ENCODE measurements at places on chromosomes 3 and 15.
A peak's percentile ranks its signal among the peaks of the same experiment; 100 is the strongest.

- DNase-seq: no peak
These were observed 15.9 kb downstream of the RFX7 start for GRCh38 chr15:56227780-56228179.

GRCh38 chr15:42704492-42704926 lies 32.4 kb downstream of the CDAN1 start:
- peak; percentile 36 for DNase-seq

DNA sequence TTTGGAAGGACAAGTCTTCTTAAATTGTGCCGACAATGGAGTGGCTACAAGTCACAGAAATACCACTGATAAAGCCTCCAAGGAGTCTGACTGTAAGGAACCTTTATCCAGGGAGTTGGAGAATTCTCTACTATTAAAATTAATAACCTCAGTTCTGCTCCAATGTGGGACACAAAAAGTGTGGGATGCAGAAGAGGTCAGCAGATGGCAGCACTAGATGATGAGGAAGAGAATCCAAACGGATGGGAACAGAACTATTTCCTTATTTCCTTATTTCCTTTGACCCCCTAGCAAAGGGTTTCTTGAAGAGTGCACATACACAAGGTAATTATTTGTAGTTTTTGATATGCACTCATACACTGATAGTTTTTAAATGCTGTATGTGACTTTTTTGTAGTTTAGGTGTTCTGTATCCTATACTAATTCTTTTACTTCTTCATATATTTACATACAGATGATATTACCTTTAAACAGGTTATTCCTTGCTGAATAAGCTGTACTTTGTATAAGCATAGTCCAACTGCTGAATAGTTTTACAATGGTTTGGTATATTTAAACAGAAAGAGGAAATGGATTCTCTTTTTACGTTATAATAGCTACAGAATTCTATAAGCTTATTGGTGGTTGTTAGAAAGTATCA lies 25.6 kb upstream of the NLGN1 start:
- DNase-seq: no peak

GRCh38 chr3:32698506-32698905 lies 13.5 kb downstream of the CNOT10 start:
- no peak for DNase-seq

- DNase-seq: peak; percentile 37
These were observed 135.6 kb upstream of the SUCLG2 start for GRCh38 chr3:67790043-67790442.

Data from stimulated activated CD4-positive, alpha-beta T cell treated with anti-CD3 and anti-CD28 coated beads, Interleukin-4, amount 100 ng/mL, for 48 hours (primary cell).